CD8-positive, alpha-beta memory T cell (primary cell): ENCODE measurements at places on chromosomes 5 and 9. TPM values are rescaled to one million over a fixed set of nuclear protein-coding genes. Genes with fewer than 3 reads are reported as not detected.

- H3K4me3 ChIP-seq: no peak overlapping the region
- H3K27me3 ChIP-seq: no peaks in the 10 kb centered on the region
- H3K36me3 ChIP-seq: no peaks in the 10 kb centered on the region
- no peak for DNase-seq
- H3K27ac ChIP-seq: no peak overlapping the region
- H3K4me1 ChIP-seq: no peaks in the 10 kb centered on the region
These were observed 172.6 kb upstream of the RASEF start for GRCh38 chr9:83235526-83235925.

DNA sequence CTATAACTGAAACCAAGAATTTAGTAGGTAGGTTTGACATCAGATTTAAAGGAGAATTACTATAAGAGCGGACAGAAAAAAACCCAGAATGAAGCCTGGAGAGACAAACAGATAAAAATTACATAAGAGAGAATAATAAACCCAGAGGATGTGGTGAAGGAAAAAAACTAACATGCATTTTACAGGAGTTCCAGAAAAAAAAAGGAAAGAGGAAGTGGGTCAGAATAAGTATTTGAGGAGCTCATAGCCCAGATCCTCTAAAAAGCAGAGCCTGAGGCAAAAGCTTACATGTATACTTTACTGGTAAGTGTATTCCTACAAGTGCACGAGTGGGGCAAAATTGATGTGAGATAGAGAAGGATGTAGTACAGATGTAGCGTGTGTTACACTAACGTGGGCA, 43.1 kb upstream of the NAA35 start:
- DNase-seq: no peak
- no peaks in the 10 kb centered on the region for H3K4me1 ChIP-seq
- no peak overlapping the region for H3K27ac ChIP-seq
- no peaks in the 10 kb centered on the region for H3K36me3 ChIP-seq
- no peaks in the 10 kb centered on the region for H3K27me3 ChIP-seq

- H3K4me1 ChIP-seq: peaks cover 43% of the 10 kb centered on the region
- no peaks in the 10 kb centered on the region for H3K27me3 ChIP-seq
- peak within 1 kb of the TSS; percentile 95 for H3K4me3 ChIP-seq
- DNase-seq: peak; percentile 73
- H3K36me3 ChIP-seq: no peaks in the 10 kb centered on the region
These were observed at the start of gene TRIM14 for GRCh38 chr9:98118640-98119601. Gene TRIM14 (minus strand): TSS chr9:98119222. CDS start chr9:98119188, 34 bp downstream.

DNA sequence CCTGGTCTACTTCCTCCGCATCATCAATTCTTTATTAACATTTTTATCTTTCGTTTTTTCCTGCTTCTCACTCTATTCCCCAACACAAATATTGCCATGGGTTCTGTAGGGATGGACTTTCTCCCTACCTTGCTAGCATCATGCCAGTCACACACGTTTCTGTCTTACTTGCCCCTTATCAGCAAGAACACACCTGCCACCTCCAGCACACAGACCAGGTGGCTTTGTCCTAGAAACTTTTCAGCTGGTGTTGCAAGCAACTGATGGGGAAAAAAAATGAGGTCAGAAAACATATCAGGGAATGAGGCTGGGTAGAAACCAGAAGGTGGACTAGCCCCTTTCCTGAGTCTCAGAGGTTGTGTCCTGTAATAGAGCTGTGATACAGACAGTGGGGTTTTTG, 5.8 kb downstream of the SH3RF2 start:
- DNase-seq: no peak
- H3K36me3 ChIP-seq: no peaks in the 10 kb centered on the region
- H3K4me1 ChIP-seq: no peaks in the 10 kb centered on the region
- H3K27ac ChIP-seq: no peak overlapping the region
- H3K27me3 ChIP-seq: no peaks in the 10 kb centered on the region

DNA sequence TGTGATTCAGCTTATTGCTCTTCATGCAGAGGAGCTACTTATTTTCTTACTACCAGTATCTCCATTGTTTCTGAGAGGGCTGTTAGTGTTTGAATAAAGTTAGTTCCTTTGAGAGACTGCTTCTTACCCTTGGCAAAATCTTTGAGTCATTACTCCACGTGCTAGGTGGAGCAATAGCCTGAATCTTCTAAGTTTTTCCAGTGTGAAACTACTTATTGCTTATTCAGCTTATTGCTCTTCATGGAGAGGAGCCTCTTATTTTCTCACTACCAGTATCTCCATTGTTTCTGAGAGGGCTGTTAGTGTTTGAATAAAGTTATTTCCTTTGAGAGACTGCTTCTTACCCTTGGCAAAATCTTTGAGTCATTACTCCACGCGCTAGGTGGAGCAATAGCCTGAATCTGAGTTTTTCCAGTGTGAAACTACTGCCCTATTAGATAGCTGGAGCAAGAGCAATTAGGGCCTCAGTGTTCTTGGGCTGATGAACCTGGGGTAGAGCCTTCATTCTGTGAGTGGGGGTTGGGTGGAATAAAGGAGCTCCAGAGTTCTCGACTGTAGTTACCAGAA, 41.9 kb downstream of the GPBP1 start:
- peaks cover 16% of the 10 kb centered on the region for H3K4me1 ChIP-seq
- peaks cover 26% of the 10 kb centered on the region for H3K36me3 ChIP-seq
- no peak overlapping the region for H3K27ac ChIP-seq
- H3K4me3 ChIP-seq: no peak overlapping the region
- no peak for DNase-seq
- H3K27me3 ChIP-seq: no peaks in the 10 kb centered on the region

DNA sequence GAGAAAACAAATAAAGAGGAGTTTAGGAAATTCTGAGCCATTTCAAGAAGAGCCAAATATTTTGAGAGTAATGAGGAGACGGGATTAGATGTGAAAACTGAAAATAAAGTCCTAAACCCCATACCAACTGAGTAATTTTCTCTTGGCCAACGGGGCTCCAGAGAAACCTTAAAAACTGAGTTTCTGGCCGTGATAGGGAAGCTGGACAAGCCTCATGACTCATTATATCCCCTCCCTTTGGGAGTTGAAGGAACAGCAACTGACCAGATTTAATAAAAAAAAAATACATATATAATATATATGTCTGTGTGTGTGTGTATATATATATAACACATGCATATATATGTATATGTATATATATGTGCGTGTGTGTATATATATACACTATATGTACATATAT, 119.6 kb downstream of the PRDM9 start:
- no peak overlapping the region for H3K4me3 ChIP-seq
- H3K36me3 ChIP-seq: no peaks in the 10 kb centered on the region
- no peak for DNase-seq

- H3K4me3 ChIP-seq: no peak overlapping the region
- no peak for DNase-seq
- no peaks in the 10 kb centered on the region for H3K36me3 ChIP-seq
- H3K27ac ChIP-seq: no peak overlapping the region
These were observed 1.1 kb upstream of the PLEKHG4B start for GRCh38 chr5:90590-91547.

DNA sequence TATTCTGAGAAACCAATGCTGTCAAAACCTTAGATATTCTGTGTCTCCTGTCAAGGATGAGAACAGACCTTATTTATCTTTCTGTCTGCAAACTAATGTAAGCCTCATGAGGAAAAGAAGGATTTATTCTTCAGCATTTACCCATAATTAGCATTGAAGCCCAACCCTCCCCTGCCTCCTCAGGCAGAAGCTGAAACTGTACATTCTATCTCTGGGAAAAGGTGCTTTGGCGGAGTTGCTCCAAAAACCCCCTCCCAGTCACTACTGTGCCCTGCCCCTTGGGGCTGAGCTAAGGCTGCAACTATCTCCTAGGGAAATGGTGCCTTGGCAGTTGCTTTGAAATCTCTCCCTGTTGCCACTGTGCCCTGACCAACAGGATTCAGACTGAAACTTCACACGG, 106.2 kb upstream of the TLR4 start:
- H3K27me3 ChIP-seq: no peaks in the 10 kb centered on the region
- no peak for DNase-seq
- H3K27ac ChIP-seq: no peak overlapping the region
- no peak overlapping the region for H3K4me3 ChIP-seq
- H3K4me1 ChIP-seq: no peaks in the 10 kb centered on the region

GRCh38 chr5:1547655-1548054, 23.9 kb upstream of the LPCAT1 start:
- H3K36me3 ChIP-seq: no peaks in the 10 kb centered on the region
- no peak overlapping the region for H3K27ac ChIP-seq
- H3K4me3 ChIP-seq: no peak overlapping the region
- no peaks in the 10 kb centered on the region for H3K4me1 ChIP-seq
- no peaks in the 10 kb centered on the region for H3K27me3 ChIP-seq

Gene CARD9
- 1.5 TPM for total RNA-seq

DNA sequence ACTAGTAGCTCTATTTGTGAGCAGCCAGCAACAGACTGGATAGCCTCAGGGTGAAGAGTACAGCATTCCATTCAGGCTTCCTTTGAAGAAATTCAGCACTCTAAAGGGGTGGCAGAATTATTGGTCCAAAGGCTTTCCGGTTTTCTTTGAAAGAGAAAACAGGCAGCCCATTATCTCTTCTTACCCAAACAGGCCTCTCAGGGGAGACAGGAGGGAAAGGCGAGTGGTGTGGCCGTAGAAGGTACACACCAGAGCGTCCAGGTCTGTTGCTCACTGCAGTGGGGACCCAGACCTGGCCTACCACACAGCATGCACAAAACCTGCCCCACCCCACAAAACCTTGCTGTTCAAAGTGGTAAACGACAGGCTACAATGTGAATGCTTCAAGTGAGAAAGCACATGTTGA, 83.3 kb downstream of the ZNF608 start:
- no peaks in the 10 kb centered on the region for H3K36me3 ChIP-seq
- H3K27ac ChIP-seq: no peak overlapping the region
- no peak overlapping the region for H3K4me3 ChIP-seq
- no peak for DNase-seq
- no peaks in the 10 kb centered on the region for H3K27me3 ChIP-seq
- no peaks in the 10 kb centered on the region for H3K4me1 ChIP-seq

DNA sequence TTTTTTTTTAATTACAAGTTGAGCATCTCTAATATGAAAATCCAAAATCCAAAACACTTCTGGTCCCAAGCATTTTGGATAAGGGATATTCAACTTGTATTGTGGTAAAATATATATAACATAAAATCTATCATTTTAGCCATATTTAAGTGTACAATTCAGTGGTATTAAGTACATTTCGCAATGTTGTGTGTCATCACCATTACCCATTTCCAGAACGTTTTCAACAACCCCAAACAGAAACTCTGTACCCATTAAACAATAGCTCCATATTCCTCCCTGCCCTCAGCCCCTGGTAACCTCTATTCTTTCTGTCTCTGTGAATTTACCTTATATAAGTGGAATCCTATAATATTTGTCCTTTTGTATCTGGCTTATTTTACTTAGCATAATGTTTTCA, 24.9 kb downstream of the TICAM2 start:
- no peaks in the 10 kb centered on the region for H3K36me3 ChIP-seq
- no peak overlapping the region for H3K4me3 ChIP-seq
- no peaks in the 10 kb centered on the region for H3K4me1 ChIP-seq
- H3K27ac ChIP-seq: no peak overlapping the region

Gene PHF24
- 0.04 TPM for total RNA-seq

DNA sequence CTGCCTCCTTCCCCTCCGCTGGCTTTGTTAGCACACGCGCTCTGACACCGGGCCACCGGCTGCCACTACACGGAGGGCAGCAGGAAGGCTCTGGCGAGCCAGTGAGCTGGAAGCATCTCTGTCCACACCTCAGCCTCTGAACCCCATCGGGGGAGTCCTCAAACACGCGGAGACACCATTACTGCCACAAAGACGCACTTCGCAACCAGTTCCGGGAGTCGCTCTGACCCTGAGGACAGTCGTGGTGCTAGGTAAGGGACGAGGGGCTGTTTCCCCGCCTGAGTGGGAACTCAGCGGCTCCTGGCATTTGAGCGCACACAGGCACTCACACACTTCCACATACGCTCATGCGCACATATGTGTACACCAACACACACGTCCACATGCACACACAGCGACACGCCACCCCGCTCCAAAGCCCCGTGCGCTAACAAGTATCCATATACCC, 160.0 kb downstream of the C9orf152 start:
- no peak for DNase-seq
- peaks cover 2% of the 10 kb centered on the region for H3K27me3 ChIP-seq
- H3K4me1 ChIP-seq: peaks cover 22% of the 10 kb centered on the region
- peak overlapping the region; percentile 83 for H3K4me3 ChIP-seq

Gene SPATA31D4
- not detected for total RNA-seq

DNA sequence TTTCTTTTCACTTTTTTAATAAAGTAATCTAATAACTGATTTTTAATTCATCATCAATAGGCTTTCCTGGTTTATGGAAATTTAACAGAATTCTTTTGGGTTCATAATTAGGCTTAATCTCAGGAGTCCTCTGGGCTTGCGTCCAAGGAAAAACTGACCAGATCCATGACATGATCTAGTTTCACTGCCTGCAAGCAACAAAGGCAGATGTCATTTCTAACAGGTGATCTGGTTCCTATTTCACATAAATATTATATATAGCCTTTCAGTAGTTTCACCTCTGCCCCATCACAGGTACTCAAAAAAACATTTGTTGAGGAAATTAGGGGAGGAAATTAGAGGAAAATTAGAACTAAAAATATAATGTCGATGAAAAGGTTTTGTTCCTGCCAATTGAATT, 126.4 kb downstream of the FBXL17 start:
- no peaks in the 10 kb centered on the region for H3K36me3 ChIP-seq
- H3K4me3 ChIP-seq: no peak overlapping the region
- H3K27ac ChIP-seq: no peak overlapping the region
- no peaks in the 10 kb centered on the region for H3K4me1 ChIP-seq
- no peak for DNase-seq

Gene SPATA31E1
- not detected for total RNA-seq
